ENCODE measurements at places on chromosomes 3 and 15.

DNA sequence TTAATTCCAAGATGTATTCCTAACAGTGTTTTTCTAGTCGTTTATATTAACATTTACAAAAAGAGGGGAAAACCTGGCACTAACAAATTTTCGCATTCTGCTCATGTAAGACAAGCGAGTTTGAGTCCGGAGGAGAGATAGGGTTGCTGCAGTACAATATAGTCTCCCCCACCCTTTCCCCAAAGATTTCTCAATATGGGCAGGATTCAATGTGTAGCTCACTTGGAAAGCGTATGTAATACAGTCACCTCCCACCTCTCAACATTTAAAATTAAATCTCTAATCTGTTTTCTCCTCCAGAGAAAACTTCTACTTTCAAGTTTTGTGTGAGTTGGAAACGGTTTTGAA is 57.9 kb downstream of the CMSS1 start:
- DNase-seq: no peak

DNA sequence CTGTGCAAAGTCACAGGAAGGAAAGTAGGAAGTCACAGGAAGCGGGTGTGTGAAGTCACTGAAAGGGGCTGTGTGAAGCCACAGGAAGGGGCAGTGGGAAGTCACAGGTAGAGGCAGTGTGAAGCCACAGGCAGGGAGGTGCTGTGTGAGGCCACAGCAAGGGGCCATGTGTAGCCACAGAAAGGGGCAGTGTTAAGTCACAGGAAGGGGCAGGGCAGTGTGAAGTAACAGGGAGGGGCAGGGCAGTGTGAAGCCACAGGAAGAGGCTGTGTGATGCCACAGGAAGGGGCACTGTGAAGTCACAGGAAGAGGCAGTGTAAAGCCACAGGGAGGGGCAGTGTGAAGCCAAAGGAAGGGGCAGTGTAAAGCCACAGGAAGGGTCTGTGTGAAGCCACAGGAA is 36.5 kb downstream of the GASK1A start:
- DNase-seq: no peak

- DNase-seq: no peak
Observed at GRCh38 chr3:111069974-111070771, 1.4 kb upstream of the NECTIN3 start.

- no peak for DNase-seq
Observed at GRCh38 chr3:176757429-176757828, 439.9 kb downstream of the TBL1XR1 start.

- DNase-seq: no peak
Observed at GRCh38 chr3:114732353-114732752, 414.7 kb downstream of the ZBTB20 start.

GRCh38 chr3:54668236-54668635 is 259.6 kb downstream of the LRTM1 start:
- peak; percentile 24 for DNase-seq

- peak; percentile 59 for DNase-seq
Observed at GRCh38 chr3:196712514-196713413, 587 bp downstream of the PIGX start.

GRCh38 chr3:183188895-183189462 is 26.4 kb upstream of the LAMP3 start:
- DNase-seq: no peak

DNA sequence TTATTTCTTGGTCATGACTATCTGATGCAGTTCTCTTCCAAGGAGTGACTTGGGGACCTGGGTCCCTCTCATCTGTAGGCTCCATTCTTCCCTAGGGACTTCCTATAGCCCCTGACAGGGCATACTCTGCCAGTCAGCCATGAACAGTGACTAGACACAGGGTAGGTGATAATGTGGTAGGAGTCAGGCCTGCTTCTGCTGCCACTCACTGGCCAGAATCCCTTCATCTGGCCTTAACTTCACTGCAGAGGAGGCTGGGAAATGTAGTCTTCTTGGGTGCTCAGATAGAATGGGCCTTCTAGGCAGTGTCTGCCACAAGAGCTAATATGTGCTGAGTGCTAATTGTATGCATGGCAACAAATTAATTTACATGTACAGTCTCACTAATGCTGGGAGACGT is 84.5 kb downstream of the CACNA2D3 start:
- no peak for DNase-seq

- no peak for DNase-seq
Observed at GRCh38 chr15:87523516-87523915, 733.0 kb downstream of the NTRK3 start.

DNA sequence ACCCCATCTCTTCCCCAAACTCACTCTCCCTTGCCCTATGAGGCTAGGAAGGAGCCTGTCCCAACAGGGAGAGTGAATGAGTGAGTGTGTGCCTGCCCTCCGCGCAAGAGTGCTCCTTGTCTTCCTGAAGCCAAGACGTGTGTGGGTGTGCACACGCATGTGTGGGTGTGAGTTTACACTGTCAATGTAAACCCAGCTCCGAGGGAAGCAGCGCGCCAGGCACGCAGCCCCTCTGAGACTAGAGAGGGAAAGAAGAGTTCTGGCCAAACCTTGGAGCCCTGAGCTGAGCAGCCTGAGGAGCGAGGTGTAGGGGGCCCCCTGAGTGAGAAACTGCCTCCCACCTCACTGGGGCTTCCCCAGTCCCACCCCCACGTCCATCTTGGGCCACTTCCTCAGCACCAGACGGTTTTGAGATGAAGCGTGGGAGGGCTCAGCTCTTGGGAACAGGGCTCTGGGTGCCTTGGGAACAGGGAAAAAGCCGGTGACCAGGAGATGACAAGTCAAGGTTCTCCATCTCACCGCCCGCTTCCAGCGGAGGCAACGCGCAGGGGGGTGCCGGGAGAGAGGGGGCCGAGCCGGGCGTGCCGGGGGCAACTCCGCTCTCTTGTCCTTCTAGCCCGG is 5.1 kb downstream of the MECOM start:
- DNase-seq: no peak

DNA sequence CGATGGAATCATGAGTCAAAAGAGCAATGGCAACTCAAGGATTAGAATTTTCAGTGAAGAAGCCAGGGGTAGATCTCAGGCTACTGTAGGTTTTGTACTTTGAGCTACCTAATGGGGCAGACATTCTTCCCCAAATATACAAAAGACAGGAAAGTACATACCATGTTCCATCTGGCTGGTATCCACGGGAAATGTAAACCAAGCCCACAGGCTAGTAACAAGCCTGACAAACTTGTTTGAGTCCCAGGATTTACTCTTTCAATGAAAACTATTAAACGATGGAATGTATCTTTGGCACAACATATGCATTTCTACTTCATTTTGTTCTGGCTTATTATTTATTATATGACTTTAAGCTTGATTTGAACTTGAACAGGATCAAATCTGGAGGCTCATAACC is 44.2 kb upstream of the GOLIM4 start:
- DNase-seq: no peak

DNA sequence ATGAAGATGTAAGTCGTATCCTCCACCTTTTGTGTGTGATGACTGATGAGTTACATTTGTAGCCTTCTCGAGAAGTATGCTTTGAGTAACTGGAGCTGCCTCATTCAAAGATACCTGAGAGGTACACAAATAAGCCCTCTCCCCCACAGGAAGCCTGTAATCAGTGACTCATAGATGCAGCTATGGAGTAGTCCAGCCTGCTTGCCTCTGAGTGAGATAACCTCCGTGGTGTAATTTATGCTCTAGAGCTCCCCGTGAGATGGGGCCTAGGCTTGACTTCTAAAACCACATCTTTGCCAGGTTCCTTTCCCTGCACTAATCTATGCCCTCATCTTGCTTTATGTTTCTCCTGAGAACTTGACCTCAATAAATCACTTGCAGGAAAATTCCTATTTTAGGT is 291.7 kb downstream of the SUCLG2 start:
- DNase-seq: no peak

DNA sequence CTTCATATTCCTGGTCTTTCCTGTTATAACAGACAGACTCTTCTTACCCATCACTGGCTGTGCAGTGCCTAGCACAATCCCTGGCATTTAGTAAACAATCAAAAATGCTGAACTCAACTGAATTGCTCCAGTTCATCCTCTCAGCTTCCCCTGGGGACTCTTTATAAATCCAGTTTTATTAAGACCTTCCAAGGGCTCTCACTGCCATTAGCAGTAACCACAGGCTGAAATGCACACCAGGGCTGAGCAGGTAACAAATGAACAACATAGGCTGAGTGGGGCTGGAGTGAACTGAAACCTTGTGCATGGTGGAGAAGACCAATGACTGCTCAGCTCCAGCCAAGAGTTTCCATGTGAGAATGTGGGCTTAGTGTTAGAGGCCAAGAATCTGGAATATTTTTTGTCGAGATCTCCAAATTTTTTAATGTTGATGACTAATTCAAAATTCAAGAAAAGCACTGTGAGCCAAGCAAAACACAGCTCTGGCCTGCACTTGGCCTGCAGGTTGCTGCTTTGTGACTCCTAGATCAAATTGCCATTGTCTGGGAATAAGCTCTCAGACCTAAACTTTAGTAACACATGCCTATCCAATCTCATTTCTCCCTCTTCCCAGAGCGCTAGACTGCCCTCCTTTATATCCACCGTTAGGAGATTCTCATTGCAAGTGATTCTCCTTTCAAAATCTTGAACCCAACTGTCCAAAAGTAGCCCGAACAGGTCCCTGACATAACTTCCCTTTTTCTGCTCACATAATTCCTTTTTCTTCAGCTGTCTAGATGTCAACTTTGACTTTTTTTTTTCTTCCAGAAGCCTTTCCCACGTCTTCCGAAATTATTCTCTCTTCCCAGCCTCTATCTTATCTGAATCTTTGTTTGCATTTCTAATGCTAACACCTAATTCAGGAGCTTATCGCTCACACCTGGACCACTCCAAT is 7.4 kb downstream of the SQOR start:
- DNase-seq: peak; percentile 4

DNA sequence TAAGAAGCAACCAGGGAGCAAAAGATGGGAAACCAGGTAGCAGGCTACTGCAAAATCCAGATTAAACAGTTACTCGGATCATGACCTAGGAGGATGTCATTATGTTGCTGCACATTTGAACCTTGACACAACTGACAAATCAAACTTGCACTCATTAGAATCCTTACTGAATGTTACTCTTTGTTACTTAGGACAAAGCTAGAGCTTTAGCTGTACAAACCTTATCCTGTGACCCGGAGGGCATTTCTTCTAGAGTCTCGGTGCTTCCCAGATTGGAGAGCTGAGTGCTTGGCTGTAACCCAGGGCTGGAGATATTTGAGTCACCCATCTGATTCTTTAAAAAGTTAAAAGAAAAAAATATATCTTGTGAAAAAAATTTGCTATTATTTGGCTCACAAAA is 43.4 kb downstream of the DCP1A start:
- no peak for DNase-seq

DNA sequence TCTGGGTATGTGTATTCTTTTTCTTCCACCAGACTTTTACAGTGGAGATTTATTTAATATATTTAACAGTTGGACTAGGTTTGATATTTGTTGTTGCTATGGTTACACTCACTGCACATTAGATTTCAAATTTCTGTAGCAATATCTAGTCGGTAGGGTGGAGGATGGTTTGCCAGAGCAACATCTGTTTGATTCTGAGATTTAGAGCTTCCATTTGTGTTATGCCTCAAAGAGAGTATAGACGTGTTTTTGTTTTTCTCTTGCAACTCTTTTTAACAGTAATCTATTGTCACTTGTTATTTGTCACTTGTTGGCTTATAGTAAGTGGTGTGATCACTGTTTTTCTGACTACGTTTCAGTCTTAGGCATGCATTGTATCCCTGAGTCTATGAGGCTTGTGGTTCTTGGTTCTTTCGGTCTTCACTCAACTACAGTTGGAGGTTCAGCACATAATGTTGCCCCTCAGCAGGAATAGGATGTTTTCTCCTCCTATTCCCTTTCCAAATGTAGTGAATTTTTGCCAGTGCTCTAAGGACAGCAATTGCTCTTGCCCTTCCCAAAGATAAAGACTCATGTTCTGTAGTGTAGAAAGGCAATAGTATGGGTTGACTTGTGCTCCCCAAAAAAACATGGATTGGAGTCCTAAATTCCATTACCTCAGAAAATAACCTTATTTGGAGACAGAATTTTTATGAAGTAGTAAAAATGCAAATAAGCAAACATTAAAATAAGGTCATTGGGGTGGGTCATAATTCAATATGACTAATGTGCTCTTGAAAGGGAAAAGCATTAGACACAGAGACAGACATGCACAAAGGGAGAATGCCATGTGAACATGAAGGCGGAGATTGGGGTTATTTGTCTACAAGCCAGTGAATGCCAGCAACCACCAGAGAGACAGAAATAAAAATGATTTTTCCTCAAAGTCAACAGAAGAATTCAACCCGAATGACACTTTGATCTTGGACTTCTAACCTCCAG is 692.1 kb downstream of the DIPK2A start:
- DNase-seq: no peak

DNA sequence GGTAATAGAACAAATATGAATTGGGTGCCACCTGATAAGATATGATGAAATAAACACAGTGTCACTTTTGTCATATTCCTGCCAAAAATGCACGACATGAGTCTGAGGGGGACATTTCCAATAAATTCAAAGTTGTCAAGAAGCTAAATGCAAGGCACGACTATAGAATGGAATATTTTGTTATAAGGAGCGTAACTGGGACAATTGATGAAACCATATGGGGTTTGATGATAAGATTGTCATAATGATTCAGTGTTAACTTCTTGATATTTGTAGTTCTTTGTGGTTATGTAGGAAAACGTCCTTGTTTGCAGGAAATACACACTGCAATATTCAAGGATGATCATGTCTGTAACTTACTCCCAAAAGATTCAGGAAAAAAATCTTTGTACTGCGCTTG is 163.3 kb downstream of the MEX3B start:
- DNase-seq: no peak

DNA sequence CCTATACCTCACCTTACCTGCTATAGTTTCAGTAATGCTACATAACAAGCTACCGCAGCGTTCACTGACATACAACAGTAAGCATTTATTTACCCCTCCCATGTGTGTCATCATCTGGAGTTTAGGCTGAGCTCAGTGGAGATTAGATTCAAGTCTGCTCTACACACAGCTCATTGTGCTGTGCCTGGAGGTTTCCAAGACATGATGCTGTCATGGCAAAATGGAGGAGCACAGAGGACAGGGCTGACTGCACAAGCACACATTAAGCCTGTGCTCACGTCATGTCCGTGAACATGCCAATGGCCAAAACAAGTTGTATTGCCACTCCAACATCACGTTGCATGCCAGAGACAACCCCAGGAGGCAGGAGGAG is 333.8 kb upstream of the TRIM42 start:
- no peak for DNase-seq
